ENCODE measurements at places on chromosomes 2 and 18. TPM values are rescaled to one million over a fixed set of nuclear protein-coding genes. Genes with fewer than 3 reads are reported as not detected.

CPO gene
- polyA plus RNA-seq, result 31.8 TPM

- H3K36me3 ChIP-seq, result no peaks in the 10 kb centered on the region
- H3K4me1 ChIP-seq, result peaks cover 1% of the 10 kb centered on the region
- H3K27me3 ChIP-seq, result no peaks in the 10 kb centered on the region
- DNase-seq, result peak; percentile 19
- peak overlapping the region; percentile 10 for H3K4me3 ChIP-seq
- no peak overlapping the region for H3K27ac ChIP-seq
These were observed 88.0 kb downstream of the LTBP1 start for GRCh38 chr2:33034784-33035183.

GRCh38 chr2:36698993-36699392 lies 2.5 kb downstream of the VIT start:
- H3K27ac ChIP-seq, result no peak overlapping the region
- no peaks in the 10 kb centered on the region for H3K27me3 ChIP-seq
- H3K4me1 ChIP-seq, result peaks cover 7% of the 10 kb centered on the region
- no peak overlapping the region for H3K4me3 ChIP-seq
- no peak for DNase-seq

MALL gene
- polyA plus RNA-seq, result 3.4 TPM

- H3K36me3 ChIP-seq, result no peaks in the 10 kb centered on the region
- H3K27ac ChIP-seq, result no peak overlapping the region
- H3K4me3 ChIP-seq, result no peak overlapping the region
- peaks cover 25% of the 10 kb centered on the region for H3K4me1 ChIP-seq
These were observed 20.1 kb downstream of the TMEM17 start for GRCh38 chr2:62485761-62486438.

SPATA3 gene
- polyA plus RNA-seq, result not detected

GRCh38 chr2:218607436-218608115 lies at the start of gene PLCD4:
Gene PLCD4 (plus strand): TSS chr2:218607899. CDS start chr2:218615740, 7,841 bp downstream.
- H3K4me1 ChIP-seq, result no peaks in the 10 kb centered on the region
- no peak within 1 kb of the TSS for H3K4me3 ChIP-seq
- H3K27ac ChIP-seq, result no peak within 1 kb of the TSS
- no peaks in the 10 kb centered on the region for H3K27me3 ChIP-seq
- no peaks in the 10 kb centered on the region for H3K36me3 ChIP-seq

- no peaks in the 10 kb centered on the region for H3K27me3 ChIP-seq
- no peaks in the 10 kb centered on the region for H3K36me3 ChIP-seq
- no peak for DNase-seq
- H3K4me3 ChIP-seq, result no peak overlapping the region
These were observed 256.2 kb downstream of the PIEZO2 start for GRCh38 chr18:10893196-10893595.

GRCh38 chr2:161796192-161796591 lies 172.0 kb downstream of the SLC4A10 start:
- no peaks in the 10 kb centered on the region for H3K4me1 ChIP-seq
- H3K27me3 ChIP-seq, result no peaks in the 10 kb centered on the region
- no peak overlapping the region for H3K27ac ChIP-seq
- no peak for DNase-seq
- H3K36me3 ChIP-seq, result no peaks in the 10 kb centered on the region
- H3K4me3 ChIP-seq, result no peak overlapping the region

GRCh38 chr2:122988395-122989221 lies 1036.5 kb upstream of the CNTNAP5 start:
- H3K27ac ChIP-seq, result no peak overlapping the region
- DNase-seq, result no peak
- no peaks in the 10 kb centered on the region for H3K4me1 ChIP-seq
- H3K36me3 ChIP-seq, result no peaks in the 10 kb centered on the region

DNA sequence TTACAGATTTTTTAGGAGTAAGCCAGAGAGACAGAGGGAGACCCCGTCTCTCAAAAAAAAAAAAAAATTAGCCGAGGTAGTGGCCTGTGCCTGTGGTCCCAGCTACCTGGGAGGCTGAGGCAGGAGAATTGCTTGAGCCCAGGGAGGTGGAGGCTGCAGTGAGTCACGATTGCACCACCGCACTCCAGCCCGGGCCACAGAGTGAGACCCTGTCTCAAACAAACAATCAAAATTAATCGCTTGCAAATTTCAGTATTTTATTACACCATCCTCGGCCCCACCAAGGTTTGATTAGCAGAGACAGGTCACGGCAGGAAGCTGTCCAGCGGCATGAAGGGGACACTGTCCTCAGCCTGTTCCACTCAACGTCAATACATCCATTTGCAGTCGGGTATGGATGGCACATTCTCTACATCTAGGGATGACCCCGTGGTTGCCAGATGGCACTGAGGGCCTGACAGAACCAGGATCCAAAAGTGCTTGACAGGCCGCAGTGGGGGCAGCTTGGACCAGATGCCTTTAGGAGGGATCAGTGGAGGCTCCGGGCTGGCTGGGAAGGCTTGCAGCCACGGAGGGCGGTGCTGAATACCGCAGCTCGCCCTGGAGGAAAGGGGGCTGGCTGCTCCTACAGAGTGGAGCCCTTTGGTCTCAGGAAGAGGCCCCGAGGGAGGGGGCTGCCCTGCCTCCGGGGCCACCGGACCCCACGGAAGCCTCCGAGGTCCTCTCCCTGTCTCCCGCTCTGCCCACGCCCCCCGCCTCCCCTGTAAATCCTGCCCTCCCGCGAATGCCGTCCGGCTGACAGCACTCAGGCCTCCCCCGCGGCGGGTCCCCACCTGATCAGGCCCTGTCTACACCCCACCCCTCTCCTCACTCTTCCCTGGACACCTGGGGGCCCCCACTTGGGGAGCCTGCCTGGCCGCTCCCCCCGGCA lies 13.1 kb downstream of the ASPRV1 start:
- no peak overlapping the region for H3K27ac ChIP-seq
- DNase-seq, result no peak
- H3K4me3 ChIP-seq, result no peak overlapping the region

GRCh38 chr2:68767031-68767961 lies 32.7 kb downstream of the ARHGAP25 start:
- DNase-seq, result no peak
- H3K36me3 ChIP-seq, result no peaks in the 10 kb centered on the region
- peaks cover 23% of the 10 kb centered on the region for H3K4me1 ChIP-seq
- no peak overlapping the region for H3K27ac ChIP-seq
- no peak overlapping the region for H3K4me3 ChIP-seq

- peaks cover 7% of the 10 kb centered on the region for H3K4me1 ChIP-seq
- peak overlapping the region; percentile 100 for H3K4me3 ChIP-seq
- peak; percentile 24 for DNase-seq
- no peaks in the 10 kb centered on the region for H3K36me3 ChIP-seq
- no peaks in the 10 kb centered on the region for H3K27me3 ChIP-seq
These were observed 1.1 kb downstream of the COPS9 start for GRCh38 chr2:240134956-240135520.

GRCh38 chr2:41923156-41923786 lies 124.5 kb upstream of the PKDCC start:
- H3K4me1 ChIP-seq, result peaks cover 16% of the 10 kb centered on the region
- H3K27ac ChIP-seq, result peak overlapping the region; percentile 45
- peak; percentile 47 for DNase-seq

DNA sequence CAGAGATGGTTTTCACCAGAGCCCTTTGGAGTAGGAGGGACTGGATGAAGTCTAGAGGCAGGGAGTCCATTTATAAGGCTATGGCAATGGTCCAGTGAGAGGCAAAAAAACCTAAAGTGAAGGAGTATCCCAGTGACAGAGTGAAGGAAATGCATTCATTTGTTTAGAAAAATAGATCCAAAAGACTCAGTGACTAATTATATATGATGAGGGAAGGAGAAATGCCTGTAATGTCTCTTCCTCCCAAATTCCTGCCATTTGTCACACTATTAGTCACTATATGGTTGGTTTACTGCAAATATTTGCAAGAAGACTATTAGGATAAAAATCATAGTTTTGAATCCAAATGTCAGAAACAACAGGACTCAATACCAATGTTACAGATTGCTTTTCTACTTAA lies 104.2 kb downstream of the ZNF521 start:
- no peaks in the 10 kb centered on the region for H3K27me3 ChIP-seq
- no peak for DNase-seq
- H3K27ac ChIP-seq, result no peak overlapping the region

CDH20 gene
- polyA plus RNA-seq, result 0.04 TPM

Data from ovary (tissue), 10 donors.